ENCODE measurements at places on chromosomes 11 and 22.
A peak's percentile ranks its signal among the peaks of the same experiment; 100 is the strongest.

- no peak for DNase-seq
Measured at GRCh38 chr22:18110954-18111758, 547 bp downstream of the TUBA8 start.

DNA sequence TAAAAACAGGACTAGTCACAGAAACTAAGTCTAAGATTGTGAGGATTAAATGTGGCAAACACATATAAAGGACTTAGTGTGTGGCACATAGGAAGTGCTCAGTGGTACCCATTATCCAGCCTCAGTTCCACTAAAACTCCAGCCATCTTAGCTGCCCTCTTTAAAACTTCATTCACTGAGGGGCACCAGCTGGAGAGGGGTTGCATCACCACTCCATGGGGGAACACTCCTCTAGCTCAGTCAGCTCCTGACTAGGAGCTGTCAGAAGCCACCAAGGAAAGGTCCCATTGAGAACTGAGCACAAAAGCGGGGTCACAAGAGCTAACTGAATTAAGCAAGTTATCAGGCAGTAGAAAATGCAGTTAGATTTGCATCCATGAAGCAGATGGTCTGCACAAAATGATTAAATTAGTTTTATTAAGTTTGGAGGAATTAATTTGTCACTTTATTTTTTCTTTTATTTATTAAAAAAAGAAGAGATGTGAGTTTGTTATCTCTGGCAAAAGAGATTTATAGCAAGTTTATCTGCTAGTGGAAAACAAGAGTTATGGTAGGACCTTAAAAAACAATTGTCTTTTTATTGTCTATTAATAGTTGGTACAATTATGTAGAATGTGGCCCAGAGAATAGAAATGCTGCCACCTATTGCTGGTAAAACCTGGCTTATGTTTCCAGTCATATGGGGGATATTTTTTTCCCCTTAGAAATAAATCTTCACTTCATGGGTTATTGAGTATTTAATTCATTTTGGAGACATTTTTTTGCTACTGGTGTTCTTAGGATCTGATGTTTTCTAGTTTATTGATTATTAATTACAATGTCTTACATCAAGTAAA is 95.7 kb downstream of the NAV2 start:
- no peak for DNase-seq

- DNase-seq, result no peak
Measured at GRCh38 chr11:69339983-69340565, 46.1 kb downstream of the MYEOV start.

- DNase-seq, result peak; percentile 80
Measured at GRCh38 chr11:76782531-76783293, 444 bp upstream of the TSKU start.

GRCh38 chr11:12801976-12802375 is 127.8 kb downstream of the TEAD1 start:
- no peak for DNase-seq

DNA sequence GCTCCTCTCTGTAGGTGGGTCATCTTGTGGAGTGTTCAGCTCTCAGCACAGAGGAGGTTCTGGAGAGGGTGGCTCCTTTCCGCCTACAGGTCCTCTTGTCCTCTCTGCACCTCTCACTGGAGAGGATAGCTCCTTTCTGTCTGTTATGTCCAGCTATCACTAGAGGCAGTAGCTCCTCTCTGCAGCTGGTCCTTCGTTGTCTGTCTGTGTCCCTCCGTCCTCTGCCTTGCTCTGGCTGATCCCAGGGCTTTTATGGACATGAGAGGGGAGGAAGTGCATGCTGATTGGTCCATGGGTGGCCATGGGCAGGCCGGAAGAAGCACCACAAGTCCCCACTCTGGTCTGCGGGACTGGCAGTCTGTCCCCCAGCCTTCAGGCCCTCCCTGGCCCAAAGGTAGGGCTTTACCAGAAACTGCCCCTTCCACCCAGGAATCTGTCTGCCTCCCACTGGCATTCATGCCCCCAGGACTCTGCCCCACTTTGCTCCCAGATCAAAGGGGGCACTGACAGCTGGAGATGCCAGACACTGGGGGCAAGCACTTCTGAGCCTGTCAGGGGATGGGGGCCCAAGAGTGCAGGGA is 38.6 kb upstream of the CALCB start:
- DNase-seq, result no peak
